ENCODE measurements at places on chromosomes 13 and 19.

DNA sequence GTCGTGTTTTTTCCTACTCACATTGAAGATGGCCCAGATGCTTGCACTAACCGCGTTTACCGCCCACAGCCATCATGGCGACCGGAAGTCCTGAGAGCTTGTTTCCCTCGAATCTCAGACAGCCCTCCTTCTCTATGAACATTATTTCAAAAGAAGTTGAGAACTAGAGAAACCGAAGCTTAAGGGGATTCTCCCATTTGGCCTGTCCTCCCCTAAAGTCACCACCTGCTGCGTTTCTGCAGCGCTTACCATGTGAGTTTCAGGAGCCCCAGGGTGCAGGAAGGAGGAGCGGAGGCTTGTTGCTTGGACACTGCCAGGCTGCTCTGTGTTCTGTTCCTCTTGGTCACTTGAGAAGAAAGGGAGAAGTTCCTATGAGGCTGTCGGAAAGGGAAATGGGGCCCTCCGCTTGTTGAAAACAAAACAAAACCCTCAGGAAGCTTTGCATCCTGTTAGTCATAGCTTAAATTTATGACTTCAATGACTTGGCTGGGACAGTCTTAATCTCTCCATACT, 6.2 kb downstream of the CARD8 start:
- DNase-seq: peak; percentile 44

- no peak for DNase-seq
Observed at GRCh38 chr13:51041126-51041525, 69.9 kb downstream of the C13orf42 start.

DNA sequence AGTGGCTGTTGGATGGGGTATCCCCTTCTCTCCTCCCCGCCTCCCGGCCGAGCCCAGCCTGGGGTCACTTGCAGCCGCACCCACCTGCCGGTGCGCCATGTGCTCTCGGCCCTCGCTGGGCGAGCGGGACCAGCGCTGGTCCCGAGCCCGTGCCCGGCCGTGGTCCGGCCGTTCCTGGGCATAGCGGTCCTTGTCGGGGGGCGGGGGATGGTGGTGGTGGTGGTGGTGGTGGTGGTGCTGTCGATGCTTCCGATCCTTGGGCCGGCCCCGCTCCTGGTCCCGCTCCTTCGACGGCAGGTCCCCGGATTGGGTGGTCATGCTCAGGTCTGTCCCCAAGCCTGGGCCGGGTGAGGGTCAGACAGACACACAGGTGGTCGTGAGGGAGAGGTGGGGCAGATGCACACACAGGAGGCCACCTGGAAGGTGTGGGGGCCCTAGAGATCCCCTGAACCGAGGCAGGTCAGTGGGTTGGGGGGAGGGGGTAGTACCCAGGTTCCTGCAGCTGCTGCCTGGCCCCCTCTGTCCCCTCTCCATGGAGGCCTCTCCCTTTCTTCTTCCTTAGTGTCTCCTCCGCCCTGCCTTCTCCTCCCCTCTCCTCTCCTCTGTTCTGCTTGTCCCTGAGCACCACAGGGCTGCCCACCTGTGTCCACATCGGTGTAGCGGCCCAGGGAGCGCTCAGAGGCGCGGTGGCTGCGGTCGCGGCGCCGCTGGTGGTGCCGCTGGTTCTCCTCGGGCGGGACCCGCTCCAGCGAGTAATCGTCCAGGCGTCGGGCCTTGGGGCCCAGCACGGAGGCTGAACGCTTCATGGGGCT, 58.7 kb downstream of the IER2 start:
- peak; percentile 87 for DNase-seq

GRCh38 chr19:54493967-54494585, 8.6 kb upstream of the LAIR2 start:
- DNase-seq: no peak

All from GM20000 (cell line).